ENCODE measurements at places on chromosomes 2 and 18.

- DNase-seq = no peak
Measured at GRCh38 chr2:44537264-44537663, 175.5 kb downstream of the CAMKMT start.

- no peak for DNase-seq
Measured at GRCh38 chr2:180003559-180003958, 3.5 kb downstream of the CWC22 start.

GRCh38 chr2:66446941-66447340, 12.0 kb downstream of the MEIS1 start:
- no peak for DNase-seq

DNA sequence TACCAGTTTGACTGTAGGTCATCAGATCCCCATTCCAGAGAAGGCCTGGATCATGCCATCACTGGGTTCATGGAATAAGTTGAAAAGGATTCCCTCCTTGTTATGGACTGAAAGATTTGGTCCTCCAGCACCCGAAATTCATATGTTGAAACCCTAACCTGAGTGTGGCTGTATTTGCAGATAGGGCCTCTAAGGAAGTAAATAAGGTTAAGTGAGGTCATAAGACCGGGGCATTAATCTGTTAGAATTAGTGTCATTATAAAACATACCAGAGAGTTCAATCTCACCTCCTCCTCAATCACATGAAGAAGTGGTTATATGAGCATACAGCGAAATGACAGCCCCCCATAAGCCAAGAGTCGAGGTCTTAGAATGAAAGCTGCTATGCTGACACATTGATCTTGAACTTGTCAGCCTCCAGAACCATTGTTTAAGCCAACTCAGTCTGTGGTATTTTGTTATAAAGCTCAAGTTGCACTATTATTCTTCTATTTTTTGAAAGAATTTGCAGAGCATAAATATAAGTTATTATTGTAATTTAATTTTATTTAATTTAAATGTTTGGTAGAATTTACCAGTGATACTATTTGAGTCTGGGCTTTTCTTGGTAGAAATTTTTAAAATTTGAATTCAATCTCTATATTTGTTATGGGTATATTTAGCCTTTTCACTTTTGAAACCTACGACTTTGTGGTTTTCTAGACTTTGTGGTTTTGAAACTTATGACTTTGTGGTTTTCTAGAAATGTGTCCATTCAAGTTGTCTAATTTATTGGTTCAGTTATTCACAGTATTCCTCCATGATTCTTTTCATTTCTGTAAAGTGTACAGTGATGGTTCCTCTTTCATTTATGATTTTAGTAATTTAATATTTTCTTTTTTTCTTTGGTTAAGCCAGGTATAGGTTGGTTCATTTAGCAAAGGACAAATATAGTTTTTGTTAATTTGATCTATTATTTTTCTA, 1206.7 kb upstream of the CDH2 start:
- no peak for DNase-seq

DNA sequence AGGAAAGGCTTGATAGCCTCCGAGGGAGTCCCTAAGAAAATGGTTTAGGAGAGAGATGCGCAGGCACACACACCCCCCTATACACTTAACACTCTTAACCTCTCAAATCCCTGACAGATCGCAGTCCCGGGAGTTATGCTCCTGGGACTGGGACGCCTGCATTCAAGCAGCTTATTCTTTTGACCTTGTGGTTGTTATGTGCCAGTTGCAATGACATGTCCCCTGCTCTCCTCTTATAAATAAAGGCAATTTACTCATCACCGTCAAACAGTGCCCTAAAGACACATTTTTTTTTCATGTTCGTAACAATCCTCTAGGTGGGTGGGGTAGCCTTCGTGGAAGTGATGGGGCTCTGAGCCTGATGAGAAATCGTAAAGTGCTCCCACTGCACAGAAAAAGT, 162.2 kb downstream of the LRRC30 start:
- DNase-seq = no peak

GRCh38 chr18:53817976-53818950, 406.2 kb downstream of the MBD2 start:
- DNase-seq = no peak

- DNase-seq = no peak
Measured at GRCh38 chr2:150095361-150096095, 391.9 kb downstream of the RND3 start.

DNA sequence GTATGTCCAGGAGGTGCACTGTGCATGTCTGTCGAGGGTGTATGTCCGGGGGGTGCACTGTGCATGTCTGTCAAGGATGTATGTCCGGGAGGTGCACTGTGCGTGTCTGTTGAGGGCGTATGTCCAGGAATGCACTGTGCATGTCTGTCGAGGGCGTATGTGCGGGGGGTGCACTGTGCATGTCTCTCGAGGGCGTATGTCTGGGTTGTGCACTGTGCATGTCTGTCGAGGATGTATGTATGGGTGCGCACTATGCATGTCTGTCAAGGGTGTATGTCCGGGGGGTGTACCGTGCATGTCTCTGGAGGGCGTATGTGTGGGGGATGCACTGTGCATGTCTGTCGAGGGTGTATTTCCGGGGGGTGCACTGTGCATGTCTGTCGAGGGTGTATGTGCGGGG, 249.3 kb upstream of the MYT1L start:
- no peak for DNase-seq

GRCh38 chr18:52070291-52070756, 269.7 kb upstream of the DCC start:
- DNase-seq = no peak

GRCh38 chr2:96111257-96111640, 5.1 kb downstream of the ADRA2B start:
- DNase-seq = no peak

DNA sequence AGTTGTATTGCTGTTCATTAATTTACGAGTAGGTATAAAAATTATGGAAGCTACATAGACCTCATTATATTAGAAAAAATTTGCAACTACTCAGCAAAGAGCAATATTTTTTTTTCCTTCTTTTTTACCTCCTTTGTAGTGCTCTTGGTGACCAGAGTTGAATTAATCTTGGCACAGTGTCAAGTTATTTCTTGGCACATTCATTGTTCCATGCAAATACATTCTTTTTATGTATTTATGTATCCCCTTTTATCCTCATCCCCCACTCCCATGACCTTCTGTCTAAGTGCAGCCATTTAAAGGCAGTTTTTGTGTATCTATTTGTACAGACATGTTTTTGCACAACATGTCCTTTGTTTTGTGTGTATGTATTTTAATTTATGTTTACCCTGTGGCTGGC, 224.5 kb downstream of the CCDC102B start:
- DNase-seq = no peak

GRCh38 chr2:189534854-189535832, 45.4 kb downstream of the SLC40A1 start:
- no peak for DNase-seq

GRCh38 chr2:205689820-205690219, 7.5 kb downstream of the NRP2 start:
- no peak for DNase-seq

DNA sequence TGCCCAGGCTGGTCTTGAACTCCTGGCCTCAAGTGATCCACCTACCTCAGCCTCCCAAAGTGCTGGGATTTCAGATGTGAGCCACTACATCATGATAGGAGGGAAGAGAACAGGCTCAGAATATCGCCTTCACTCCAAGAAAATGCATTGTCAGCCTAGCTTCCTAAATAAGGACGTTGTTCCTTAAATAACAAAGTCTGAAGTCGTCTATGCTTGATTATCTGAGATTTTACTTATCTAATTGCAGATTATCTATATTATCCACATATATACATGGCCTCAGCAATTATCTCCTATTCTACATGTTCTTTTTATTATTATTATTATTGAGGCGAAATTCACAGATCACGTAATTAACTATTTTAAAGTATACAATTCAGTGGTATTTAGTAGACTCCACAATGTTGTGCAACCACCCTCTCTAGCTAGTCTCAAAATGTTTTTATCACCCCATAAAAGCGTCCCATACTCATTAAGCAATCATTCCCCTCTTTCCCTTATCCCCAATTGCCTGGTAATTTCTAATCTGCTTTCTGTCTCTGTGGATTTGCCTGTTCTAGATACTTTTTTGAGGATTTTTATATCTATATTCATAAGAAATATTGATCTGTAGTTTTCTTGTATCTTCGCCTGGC, 95.1 kb upstream of the RFX8 start:
- DNase-seq = no peak
